HTR-8/SVneo (cell line): ENCODE measurements at places on chromosomes 12 and 14.

DNA sequence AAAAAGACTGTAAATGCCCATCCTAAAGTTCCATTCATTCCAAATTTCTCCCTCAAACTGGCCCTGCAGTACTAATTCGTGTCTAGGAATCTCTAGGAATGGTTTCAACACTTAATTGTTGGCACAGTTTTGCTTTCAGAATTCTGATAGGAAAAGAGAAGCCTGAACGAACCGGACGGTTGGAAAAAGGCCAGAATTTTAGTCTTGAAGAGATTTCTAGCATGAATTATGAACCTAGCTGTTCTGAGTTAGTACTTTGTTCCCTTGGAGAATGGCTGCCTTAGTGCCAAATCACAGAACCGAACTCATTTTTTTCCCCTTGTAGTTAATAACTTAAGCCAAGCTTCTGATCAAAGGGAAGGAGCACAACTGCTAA is 262.6 kb downstream of the ADAMTS20 start:
- no peak for DNase-seq

- no peak for DNase-seq
Measured at GRCh38 chr14:38662781-38663180, 406.9 kb upstream of the CLEC14A start.

GRCh38 chr14:23528555-23528954 is 23.0 kb downstream of the ZFHX2 start:
- DNase-seq = no peak

DNA sequence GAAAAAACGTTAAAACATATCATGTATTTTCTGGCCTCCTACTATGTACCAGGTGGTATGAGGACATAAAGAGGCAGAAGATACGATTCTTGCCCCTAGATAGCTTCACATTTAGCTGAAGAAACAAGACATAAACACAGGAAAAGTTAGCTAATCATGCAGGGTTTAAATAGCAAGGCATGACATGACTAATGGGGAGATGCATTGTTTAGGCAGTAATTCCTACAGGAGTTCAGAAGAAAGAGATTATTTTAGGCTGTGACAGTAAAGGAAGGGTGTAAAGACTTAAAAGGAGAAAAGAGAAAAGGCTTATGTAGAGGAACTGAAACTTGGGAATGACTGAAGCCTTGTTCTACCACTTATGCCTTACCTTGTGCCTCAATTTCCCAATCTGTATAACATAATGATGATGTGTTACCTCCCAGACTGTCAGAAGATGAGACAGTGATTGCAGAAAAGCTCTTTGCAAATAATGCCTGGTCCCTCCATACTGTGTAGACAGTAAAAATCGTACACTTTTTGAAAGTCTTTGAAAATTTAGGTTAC is 44.4 kb downstream of the PRKCH start:
- DNase-seq = no peak

GRCh38 chr12:522692-523378 is 63.1 kb downstream of the B4GALNT3 start:
- DNase-seq = no peak

GRCh38 chr12:55642669-55643068 is 6.0 kb downstream of the OR10P1 start:
- DNase-seq = no peak

DNA sequence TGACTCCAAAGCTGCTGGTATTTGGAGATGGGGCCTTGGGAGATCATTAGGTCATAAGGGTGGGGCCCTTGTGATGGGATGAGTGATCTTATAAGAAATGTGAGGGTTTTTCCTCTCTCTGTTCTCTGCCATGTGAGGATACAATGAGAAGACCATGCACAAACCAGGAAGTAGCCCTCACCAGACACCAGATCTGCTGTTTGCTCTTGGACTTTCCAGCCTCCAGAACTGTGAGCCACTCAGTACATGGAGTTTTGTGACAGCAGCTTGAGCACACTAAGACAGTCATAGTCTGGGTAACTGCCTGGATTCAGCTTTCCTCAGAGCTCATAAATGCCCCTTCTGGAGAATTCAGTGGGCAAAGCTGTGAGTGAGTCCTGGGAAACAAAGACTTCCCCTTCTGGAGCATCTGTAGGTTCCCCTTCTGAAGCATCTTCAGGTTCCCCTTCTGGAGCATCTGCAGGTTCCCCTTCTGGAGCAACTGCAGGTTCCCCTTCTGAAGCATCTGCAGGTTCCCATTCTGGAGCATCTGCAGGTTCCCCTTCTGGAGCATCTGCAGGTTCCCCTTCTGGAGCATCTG is 11.0 kb upstream of the PPP4R3A start:
- DNase-seq = no peak

GRCh38 chr14:77830692-77831091 is 30.8 kb downstream of the ADCK1 start:
- no peak for DNase-seq

DNA sequence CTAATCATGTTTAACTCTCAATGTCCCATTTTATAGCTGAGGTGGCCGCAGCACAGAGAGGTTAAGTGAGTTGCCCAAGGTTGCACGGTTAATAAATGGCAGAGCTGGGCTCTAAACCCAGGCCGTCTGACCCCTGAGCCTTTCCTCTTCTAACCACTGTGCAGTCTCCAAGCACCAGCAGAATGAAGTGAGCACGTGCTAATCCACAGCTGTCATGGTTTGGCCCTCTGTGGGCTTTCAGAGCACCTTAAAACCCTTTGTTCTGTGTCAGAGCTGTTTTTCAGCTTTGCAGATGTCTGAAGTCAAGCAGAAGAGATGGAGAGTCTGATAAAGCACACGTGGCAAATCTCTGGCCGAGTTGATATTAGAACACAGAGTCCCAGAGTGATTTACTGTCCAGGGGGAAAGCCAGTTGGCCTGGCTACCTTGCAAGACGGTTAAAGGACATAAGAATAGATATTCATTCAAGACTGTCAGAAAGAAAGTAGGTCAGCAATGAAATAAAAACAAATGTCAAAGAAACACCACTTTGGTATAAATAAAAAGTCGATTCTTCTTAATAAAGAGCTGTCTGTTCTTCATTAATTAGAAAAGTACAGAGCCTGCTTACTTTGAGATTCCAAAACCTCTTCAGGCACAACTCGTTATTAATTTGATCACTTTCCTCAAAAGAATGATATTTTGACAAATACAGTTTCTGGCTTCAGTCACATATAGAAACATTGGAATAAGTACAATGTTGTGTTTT is 107.3 kb downstream of the CRADD start:
- peak; percentile 19 for DNase-seq

- no peak for DNase-seq
Measured at GRCh38 chr14:62079038-62079437, 316.8 kb downstream of the SNAPC1 start.

GRCh38 chr14:68807148-68807600 is 14.3 kb upstream of the ZFP36L1 start:
- no peak for DNase-seq

GRCh38 chr12:80590085-80590484 is 117.3 kb upstream of the MYF6 start:
- no peak for DNase-seq

- DNase-seq = peak; percentile 10
Measured at GRCh38 chr12:12439636-12440035, 82.8 kb downstream of the BORCS5 start.

- peak; percentile 87 for DNase-seq
Measured at GRCh38 chr14:65352964-65353530, 59.5 kb upstream of the FUT8 start.

GRCh38 chr12:15341371-15341770 is 19.1 kb downstream of the PTPRO start:
- no peak for DNase-seq

- no peak for DNase-seq
Measured at GRCh38 chr14:80942191-80942600, 658 bp upstream of the CEP128 start.

- no peak for DNase-seq
Measured at GRCh38 chr12:24754690-24755638, 193.9 kb downstream of the BCAT1 start.

- DNase-seq = no peak
Measured at GRCh38 chr14:103736546-103737431, 21.2 kb downstream of the ZFYVE21 start.

DNA sequence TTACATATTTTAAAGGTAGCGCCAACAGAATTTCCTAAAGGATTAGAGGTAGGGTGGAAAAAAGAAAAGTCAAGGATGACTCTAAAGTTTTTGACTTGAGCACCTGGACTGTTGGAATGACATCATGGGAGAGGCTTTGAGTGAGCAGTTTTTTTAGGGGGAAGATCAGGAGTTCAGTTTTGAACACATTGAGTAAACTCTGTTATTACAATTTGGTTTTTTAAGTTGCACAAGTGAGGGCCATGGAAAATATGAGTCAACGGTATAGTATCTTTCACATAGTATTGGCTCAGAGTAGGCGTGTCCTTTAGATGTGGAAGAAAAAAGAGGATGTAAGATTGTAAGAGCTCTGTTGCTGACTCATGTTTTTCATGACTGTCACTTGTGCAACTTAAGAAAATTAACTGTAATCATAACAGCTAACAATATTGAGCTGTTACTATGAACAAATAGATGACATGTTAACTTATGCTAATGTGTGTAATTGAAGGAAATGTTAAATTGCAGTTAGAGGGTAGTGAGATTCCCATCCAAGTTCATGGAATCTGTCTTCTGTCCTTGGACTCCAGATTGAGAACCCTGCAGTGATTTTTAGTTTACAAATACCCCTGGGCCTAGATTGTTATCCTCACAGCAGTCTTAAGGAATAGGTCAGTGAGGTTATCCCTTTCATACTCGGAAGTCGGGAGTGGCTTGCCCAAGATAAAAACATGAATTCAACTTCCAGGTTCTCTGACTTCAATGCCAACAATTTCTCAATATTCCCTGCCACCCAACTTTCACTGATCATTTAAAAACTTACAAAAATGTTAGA is 48.2 kb upstream of the ATP2B1 start:
- peak; percentile 84 for DNase-seq

- no peak for DNase-seq
Measured at GRCh38 chr12:130847112-130847511, 8.1 kb upstream of the STX2 start.

DNA sequence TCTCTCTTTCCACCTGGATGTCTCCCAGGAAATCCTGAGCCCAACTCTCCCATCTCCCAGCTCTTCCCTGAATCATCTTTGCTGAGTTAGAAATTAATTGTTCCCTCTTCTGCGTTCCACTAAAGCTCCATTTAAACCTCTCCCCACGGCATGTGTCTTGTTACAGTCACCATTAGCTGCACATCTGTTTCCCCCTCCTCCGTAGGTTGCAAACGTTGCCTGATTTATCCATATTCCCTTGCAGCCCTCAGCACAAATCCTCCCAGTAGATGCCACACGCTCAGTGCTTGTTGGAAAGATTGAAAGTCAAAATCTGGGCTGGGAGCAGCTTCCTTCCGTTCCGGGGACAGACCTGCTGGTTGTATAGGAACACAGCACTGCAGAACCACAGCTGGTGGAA is 90.4 kb downstream of the SLC24A4 start:
- no peak for DNase-seq

GRCh38 chr14:68851078-68851477 is 58.2 kb upstream of the ZFP36L1 start:
- no peak for DNase-seq

DNA sequence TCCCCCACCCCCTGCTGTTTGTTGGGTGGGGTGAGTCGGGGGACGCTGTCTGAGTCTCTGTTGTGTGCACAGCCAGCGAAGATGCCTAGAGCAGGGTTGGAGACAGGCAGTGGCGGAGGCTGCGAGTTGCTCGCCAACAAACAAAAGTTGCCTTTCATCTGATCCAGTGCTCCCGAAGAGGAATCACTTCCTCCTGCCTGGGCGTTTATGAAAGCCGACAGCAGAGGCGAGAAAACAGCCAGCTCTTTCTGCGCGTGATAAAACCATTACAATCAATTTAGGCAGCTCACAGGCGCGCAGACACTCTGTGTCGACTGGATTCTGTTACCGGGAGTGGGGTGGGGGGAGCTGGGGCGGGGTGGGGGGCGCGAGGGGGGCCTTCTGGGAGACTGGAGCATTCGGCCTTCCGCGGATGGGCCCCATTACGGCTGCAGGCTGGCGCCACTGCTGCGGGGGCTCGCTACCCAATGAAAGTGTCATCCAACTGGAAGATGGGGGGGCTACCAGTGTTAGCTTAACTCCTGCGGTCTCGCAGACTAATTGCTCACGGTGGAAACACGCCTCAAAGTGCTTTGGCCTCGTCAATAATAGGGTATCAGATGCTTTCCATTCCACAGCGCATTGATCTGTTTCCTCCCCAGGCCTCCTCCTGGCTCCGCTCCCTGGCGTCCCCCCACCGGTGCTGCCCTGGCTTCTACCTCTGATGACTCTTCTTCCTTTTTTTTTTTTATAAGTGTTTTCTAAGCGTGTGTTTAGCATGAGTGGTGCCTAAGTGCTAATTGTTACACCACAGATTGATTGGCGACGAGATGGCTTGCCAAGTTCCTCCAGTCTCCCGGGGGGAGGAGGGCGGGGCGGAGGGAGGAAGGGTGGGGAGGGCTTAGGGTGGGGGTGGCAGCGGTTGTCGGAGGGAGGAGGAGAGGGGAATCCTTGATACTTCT is 678.4 kb downstream of the MED13L start:
- no peak for DNase-seq

- peak; percentile 19 for DNase-seq
Measured at GRCh38 chr12:65825507-65826352, 1.4 kb downstream of the HMGA2 start.

- no peak for DNase-seq
Measured at GRCh38 chr12:93043192-93043876, 114.2 kb upstream of the EEA1 start.

- peak; percentile 42 for DNase-seq
Measured at GRCh38 chr12:119869720-119870119, 7.4 kb downstream of the CIT start.

DNA sequence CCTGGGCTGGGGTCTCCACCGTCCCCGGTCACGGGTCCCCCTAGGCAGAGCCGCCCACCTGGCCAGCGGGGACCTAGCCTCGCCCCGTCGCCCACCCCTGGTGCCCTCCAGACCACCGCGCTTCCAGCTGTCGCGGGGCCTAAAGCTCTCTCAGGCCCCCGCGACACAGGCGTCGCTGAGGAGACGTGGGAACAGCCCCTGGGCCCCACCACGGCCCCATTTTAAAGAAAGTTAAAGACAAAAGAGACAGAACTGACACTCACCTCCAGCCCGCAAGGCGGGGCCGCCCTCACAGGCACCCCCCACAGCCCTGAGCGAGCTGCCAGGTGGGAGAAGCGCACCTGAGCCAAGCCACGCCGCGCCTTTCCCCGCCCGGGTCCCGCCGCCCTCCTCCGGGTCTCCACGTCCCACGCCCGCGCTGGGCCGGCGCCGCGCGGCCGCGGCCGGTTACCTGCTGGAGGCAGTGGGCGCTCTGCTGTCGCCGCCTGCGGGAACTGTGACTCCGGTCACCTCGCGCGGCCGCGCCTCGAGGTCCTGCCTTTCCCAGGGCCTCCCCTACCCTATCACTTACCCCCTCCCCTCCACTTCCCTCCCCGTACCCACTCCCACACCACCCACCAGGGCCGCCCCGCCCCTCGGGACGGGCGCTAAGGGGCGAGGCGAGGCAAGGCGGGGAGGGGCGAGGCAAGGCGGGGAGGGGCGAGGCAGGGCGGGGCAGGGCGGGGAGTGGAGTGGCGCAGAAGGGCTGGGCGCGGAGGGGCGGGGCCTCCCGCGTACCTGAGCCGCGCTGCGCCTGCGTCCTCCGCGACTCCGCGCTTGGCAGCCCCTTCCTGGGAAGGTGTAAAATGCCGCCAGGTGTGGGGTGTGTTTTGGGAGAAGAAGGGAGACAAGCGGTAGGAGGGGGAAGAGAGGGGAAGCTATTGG is 31.2 kb downstream of the TC2N start:
- DNase-seq = no peak
